ENCODE measurements at places on chromosomes 7 and 10.

DNA sequence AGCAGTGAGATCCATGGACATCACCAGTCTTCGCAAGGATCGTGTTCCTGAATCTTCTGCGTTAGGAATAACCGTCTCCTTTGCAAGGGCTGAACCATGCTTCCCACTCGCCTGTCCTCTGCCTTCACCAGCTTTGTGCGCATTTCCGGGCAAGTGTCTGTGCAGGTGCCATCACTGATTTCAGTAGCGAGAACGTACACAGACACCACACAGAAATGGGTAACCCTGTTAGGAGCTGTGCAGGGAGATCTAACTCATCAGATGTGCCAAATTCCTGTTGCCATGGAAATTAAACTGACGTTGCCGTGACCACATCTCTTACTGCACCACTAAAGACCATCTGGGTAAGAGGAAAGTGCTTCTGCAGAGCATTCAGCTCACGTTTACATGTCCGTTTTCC, 146.3 kb downstream of the DIP2C start:
- no peak for DNase-seq

- no peak for DNase-seq
Measured at GRCh38 chr7:26169271-26169670, 17.3 kb downstream of the NFE2L3 start.

DNA sequence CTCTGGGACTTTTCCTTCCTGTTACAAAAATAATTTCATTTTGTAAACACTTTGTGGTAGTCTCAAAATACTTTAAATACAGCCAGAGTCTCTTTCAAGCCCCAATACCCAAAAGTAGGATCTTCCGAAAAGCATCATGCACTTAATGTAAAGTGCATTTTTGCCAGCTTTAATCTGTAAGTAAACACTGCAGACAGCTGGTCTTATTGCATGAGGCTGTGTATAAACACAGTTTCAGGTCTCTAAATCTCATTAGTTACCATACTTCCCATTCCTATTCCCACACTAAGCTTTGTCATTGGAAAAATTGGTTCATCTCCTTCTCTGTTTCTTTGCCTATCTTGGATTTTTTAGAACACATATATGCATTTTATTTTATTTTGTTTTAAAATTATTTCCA, 87.6 kb upstream of the GNAI1 start:
- DNase-seq = no peak

GRCh38 chr7:106659166-106659962, 1.6 kb downstream of the CCDC71L start:
- DNase-seq = no peak

DNA sequence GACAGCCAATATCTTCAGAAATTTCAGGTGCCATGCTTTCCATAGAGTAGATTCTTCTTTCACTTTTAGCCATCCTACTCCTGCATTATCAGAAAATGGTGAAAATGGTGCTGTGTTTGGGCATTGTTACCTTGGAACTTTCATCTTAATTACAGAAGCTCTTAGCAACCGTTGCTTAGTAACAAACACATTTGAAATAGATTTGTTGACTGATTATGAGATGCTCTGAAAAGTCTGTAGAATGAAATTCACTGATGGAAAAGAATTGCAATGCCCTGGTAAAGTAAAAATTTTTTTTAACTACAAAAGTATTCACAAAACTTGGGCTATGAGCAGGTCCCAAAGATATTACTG, 249.3 kb upstream of the NEBL start:
- no peak for DNase-seq

DNA sequence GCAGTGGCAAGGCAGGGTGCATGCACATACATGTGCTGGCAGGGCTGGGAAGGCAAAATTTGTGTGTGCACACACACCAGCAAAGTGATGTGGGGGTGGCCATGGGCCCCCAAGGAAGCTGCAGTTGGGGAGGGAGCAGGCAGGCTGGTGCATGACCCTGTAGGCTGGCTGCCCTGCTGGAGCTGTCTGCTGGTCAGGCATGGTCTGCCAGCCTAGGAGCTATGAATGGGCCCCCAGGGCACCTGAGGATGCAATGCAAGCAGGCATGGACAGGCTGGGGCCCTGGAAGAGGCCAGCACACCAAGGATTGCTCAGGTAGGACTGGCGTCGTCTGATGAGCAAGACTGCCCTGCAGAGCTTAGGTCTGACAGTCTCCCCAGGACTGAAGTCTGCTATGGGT, 18.2 kb upstream of the PPP1R3A start:
- DNase-seq = no peak

DNA sequence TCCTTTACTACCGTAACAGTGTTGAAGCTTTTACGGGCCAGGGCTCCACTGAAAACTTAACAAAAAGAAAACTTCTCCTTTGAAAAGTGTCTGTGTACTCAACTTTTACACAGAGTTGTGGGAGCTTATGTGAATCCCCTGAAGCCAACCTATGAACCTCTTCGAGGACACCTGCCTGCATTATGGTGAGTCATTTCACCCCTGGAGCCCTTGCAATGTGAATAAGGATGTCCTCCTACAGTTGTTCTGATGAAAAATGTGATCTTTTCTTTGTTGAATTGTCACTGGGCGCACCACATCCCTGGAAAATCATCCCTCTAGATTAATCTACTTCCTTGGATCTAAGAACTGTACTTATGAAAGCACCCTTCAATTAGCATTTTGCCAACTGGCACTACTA, 93.2 kb downstream of the SORCS1 start:
- no peak for DNase-seq

DNA sequence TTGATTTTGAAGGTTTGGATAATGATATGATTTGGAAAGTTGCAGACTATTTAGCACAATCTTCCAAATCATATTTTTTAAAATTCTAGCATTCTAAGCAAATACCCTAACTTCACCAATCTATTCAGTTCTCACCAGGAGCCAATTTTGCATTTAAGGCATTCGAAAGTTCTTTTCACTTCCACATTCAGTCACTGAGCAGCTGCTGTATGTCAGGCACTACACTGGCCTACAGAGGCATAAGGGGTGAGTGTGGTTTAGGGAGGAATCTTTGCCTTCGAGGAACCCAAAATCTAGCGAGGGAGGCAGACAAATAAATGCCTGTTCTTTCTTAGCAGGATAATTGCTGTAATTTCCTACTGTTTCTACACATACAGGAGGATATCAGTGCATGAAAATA, 10.7 kb upstream of the UCN3 start:
- no peak for DNase-seq

DNA sequence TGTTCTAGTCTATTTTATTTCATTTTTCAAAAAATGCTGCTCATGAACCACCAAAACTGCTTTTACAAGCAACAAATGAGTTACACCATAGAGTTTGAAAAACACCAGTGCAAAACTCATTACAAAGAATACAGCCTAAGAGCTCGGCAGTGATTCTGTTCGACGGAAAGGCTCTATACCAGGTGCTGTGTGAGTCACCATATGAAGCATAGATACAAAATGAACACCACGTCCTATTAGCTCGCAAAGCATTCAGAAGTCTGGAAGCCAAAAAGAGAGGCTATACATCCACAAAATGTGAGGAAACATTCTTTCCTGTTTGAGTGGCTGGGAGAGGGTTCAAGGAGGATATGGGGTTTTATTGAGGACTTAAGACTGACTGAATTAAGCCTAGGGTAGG, 136.1 kb downstream of the ATE1 start:
- DNase-seq = no peak

DNA sequence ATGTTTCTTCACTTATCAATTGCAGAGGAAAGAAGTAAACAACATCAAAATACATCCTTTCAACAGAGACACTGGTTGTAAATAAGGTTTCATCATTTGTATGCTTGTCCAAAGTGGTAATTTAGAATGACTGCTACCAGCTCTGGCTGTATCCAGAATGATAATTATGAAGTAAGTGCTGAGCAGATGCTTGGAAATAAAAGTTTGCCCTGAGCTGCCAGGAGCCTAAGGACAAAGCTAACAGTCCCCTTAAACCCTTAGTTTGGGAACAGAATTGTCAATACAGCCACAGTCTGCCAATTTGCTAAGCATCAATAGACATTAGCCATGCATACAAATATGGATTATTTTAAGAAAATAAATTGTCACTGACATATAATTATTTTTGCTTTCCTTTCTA, 147.0 kb upstream of the SLC13A1 start:
- no peak for DNase-seq

GRCh38 chr10:88735661-88736060, 24.2 kb upstream of the LIPN start:
- no peak for DNase-seq

GRCh38 chr10:4453276-4453675, 372.7 kb upstream of the AKR1E2 start:
- DNase-seq = no peak

DNA sequence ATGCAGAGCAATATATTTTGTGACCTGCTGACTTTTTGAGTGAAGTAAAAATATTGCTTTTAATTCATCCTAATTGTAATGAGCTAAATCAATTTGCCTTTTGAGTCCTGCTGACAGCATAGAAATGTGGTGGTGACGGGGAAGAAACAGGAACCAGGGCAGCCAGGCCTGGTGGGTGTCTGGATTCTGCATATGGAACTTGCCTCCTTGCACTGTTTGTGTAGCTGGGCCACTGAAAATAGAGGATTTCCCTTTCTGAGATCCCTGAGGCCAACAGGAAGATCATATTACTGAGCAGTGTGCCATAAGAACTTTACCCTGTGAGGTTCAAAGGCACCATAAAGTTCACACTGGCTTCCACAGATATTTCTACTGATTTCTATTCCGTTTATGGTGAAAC, 488.4 kb upstream of the AKR1E2 start:
- DNase-seq = no peak

DNA sequence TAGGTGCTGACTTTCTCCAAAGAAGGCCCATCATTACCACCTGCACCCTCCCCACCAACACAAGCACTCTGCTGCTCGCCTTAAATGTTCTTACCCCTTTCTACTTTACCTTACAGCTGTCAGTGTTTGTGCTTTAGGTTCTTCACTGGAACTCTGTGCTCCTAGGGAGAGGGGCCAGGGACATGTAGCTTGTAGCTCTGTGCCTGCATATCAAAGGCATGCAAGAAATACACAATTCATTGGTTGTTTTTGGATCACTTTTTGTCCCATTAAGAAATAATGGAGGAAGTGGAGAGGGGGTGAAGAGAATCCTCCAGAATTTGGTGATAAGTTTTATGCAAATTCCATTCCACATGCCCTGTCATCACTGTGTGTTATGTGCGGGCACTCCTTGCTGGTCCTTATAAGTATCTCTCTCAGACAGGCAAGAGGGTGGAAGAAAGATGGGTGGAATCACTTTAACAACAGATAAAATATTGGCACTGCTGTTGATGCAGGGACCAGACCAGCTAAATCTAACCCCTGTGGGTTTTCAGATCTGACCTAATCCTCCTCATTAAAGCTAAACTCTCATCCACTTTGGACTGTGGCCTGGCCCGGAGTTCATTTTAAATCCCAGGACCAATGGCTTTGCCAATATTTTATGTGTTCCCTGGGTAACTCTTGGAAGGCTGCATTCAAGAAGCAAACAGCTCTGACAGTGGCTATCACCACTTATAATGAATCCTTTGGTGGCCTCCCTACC, 375.8 kb upstream of the NFE2L3 start:
- no peak for DNase-seq

DNA sequence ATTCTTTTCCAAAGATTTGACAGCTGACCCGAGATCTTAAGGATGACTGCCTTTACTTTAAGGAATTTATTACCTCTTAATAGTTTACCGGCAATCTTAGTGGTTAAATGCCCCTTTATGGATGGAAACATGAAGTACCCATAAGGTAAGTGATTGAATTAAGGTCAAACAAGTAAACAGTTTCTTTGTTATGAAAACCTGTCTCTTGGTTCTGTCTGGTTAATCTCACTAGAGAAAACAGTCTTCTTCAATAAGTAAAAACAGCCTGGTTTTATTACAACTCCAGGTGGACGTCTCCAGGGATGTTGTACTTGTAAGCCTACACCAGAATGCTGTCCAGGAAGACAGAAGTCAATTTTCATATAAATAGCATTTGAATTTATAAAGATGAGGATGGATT, 161.8 kb upstream of the MTPN start:
- DNase-seq = no peak

DNA sequence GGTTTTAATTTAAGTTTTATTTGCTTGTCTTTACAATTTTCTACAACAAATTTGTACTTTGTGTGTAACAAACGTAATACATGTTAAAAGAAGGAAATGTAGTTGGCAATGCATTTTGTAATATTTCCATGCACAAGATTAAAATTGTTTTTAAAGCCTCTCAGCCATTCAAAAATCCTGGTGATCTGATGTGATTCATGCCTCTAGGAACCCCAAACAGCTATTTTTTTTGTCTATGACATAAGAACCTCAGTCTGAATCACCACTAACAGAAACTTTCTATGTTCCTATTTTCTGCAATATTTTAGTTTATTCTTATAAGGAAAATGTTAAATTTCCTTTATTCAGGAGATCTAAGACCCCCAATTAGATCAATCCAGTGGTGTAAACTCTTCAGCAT, 183.1 kb upstream of the YAE1 start:
- DNase-seq = no peak

GRCh38 chr7:143255564-143255963, 7.7 kb upstream of the GSTK1 start:
- DNase-seq = no peak

- no peak for DNase-seq
Measured at GRCh38 chr7:155728116-155728515, 83.7 kb downstream of the RBM33 start.

- no peak for DNase-seq
Measured at GRCh38 chr7:46162609-46163008, 241.5 kb upstream of the IGFBP3 start.

- no peak for DNase-seq
Measured at GRCh38 chr10:127145173-127145572, 51.2 kb downstream of the INSYN2A start.

GRCh38 chr7:81761821-81762220, 8.0 kb downstream of the HGF start:
- no peak for DNase-seq

- no peak for DNase-seq
Measured at GRCh38 chr7:2608921-2609411, 22.8 kb upstream of the TTYH3 start.
